ENCODE measurements at places on chromosomes 3 and 15. TPM values are rescaled to one million over a fixed set of nuclear protein-coding genes. Genes with fewer than 3 reads are reported as not detected.

DNA sequence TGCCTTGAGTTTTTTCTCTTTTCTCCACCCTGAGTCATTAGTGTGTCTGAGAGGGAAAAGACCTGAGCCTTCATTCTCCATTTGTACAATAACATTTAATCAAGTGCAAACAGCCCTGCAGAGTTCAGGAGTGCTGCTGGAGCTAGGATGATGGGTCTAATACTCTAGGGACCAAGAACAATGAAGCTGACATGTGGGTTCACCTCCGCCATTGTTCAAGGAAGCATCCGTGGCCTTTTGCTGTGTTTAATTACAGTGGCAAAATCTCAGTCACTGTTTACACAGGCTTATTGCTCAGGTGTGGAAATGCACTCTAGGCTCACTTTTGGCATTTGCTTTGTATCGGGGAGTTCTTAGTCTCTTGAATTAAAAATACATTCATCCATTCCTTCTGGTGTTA, 259.6 kb downstream of the LRTM1 start:
- H3K27ac ChIP-seq: no peak overlapping the region
- H3K36me3 ChIP-seq: no peaks in the 10 kb centered on the region
- H3K4me1 ChIP-seq: no peaks in the 10 kb centered on the region
- H3K27me3 ChIP-seq: no peaks in the 10 kb centered on the region
- DNase-seq: no peak

DNA sequence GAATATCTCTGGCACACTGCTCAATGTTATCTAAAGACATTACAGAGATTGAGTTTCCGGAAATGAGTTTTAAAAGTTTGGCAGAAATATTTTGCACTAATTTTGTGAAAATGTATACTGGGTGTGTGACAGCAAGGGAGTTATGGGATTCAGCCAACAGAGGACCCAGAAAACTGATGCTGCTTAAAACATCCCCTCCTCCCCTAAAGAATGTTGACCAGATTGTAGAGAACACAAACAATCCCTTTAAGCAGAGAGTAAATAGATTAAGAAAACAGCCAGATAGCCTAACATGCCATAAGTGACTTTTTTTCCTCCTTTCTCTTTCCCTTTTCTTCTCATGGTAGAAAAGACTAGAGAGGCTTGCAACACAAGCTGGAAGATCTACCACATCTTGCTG, 928.0 kb upstream of the ALCAM start:
- DNase-seq: no peak
- no peak overlapping the region for H3K27ac ChIP-seq
- no peaks in the 10 kb centered on the region for H3K36me3 ChIP-seq
- H3K4me1 ChIP-seq: no peaks in the 10 kb centered on the region

GRCh38 chr15:58738046-58738707, 11.3 kb downstream of the ADAM10 start:
- H3K4me1 ChIP-seq: peaks cover 16% of the 10 kb centered on the region
- H3K27me3 ChIP-seq: no peaks in the 10 kb centered on the region
- H3K27ac ChIP-seq: no peak overlapping the region
- H3K36me3 ChIP-seq: no peaks in the 10 kb centered on the region

EPHA3 gene
- 2.7 TPM for total RNA-seq

C15orf62 gene
- 0.92 TPM for total RNA-seq

DNA sequence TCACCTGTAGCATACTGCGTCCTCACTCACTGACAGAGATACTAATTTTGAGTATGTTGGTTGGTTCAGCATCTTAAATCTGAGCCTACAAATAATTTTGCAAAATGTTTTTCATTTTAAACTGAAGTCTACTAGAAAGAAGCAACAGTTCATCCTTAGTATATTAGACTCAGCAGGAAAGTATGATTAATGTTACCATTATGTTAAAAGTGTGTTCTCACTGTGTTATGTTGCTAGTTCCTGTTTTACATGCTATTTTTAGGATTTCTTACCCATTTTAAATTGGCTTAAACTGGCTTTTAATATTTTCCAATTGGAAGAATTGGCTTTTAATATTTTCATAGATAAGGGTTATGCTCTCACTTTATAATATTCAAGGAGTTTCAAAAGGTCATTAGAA, 25.7 kb downstream of the ACKR4 start:
- no peak overlapping the region for H3K4me3 ChIP-seq
- no peaks in the 10 kb centered on the region for H3K27me3 ChIP-seq
- DNase-seq: no peak
- no peak overlapping the region for H3K27ac ChIP-seq
- no peaks in the 10 kb centered on the region for H3K4me1 ChIP-seq

DNA sequence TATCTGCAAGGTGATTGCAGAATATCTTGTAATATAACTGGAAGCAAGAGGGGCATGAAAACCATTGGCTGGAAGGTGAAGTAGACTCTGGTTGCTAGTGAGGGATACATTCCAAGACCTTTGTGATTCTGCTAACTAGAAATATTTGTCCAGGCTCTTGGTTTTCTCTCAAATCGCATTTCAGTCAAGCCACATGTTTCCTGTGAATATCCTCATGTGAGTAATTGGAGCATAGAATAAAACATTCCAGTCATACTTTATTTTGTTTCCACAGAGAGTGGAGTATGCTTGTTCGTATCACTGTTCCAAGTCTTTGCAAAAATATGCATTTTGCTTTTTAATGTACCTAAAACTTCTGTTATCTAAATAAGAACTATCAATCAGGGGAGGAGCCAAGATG, 850.0 kb downstream of the EPHA3 start:
- H3K27me3 ChIP-seq: no peaks in the 10 kb centered on the region
- no peak overlapping the region for H3K4me3 ChIP-seq
- no peak overlapping the region for H3K27ac ChIP-seq
- H3K36me3 ChIP-seq: no peaks in the 10 kb centered on the region
- H3K4me1 ChIP-seq: no peaks in the 10 kb centered on the region
- no peak for DNase-seq

BUB1B gene
- 0.08 TPM for total RNA-seq

SNRPN gene
- total RNA-seq: 90.7 TPM

GRCh38 chr15:57924598-57924997, 140.9 kb downstream of the ALDH1A2 start:
- H3K4me1 ChIP-seq: peaks cover 19% of the 10 kb centered on the region
- H3K27me3 ChIP-seq: no peaks in the 10 kb centered on the region
- H3K36me3 ChIP-seq: no peaks in the 10 kb centered on the region

ZPLD1 gene
- 0.08 TPM for total RNA-seq

LMAN1L gene
- total RNA-seq: 0.08 TPM

IL20RB gene
- total RNA-seq: 0.14 TPM

GRCh38 chr3:1883534-1883933, 215.1 kb upstream of the CNTN4 start:
- DNase-seq: no peak
- no peaks in the 10 kb centered on the region for H3K36me3 ChIP-seq
- no peaks in the 10 kb centered on the region for H3K4me1 ChIP-seq
- H3K27ac ChIP-seq: no peak overlapping the region
- no peak overlapping the region for H3K4me3 ChIP-seq

RTP1 gene
- total RNA-seq: not detected

DNA sequence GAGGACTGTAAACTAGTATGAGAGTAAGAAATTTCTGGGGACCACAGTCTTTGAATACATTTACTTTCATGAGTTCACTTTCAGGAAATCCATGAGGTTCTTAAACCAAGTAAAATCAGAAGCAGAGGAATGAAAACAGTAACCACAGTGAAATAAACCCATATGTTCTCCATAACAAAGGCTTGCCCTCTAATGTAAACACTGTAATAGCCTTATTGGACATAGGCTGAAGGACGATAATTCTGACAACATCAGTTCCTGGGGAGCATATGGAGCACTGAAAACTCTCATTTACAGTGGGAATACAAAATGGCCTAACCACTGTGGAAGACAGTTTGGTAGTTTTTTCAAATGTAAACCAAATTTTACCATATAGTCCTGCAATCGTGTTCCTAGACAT, 965.8 kb downstream of the NSUN3 start:
- H3K4me1 ChIP-seq: no peaks in the 10 kb centered on the region
- no peaks in the 10 kb centered on the region for H3K27me3 ChIP-seq
- H3K36me3 ChIP-seq: no peaks in the 10 kb centered on the region

DNA sequence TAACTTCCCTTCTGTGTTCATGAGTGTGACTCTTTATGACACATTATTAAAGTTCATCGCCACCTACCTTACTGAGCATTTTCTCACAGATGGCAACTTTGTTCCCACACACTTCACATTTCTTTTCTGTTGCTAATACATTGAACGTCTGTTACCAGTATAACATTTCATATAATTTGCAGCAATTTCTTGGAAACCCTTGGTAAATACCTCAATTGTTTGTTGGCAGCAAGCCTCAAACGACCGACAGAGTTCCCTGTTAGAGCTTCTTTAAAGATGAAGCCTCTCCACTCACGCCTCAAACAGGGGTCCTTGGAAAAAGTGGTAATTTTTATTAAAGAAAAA, 3.2 kb upstream of the CHSY1 start:
- H3K27ac ChIP-seq: no peak overlapping the region
- no peaks in the 10 kb centered on the region for H3K36me3 ChIP-seq
- no peak for DNase-seq
- peaks cover 21% of the 10 kb centered on the region for H3K4me1 ChIP-seq

CAMK2N2 gene
- not detected for total RNA-seq

DNA sequence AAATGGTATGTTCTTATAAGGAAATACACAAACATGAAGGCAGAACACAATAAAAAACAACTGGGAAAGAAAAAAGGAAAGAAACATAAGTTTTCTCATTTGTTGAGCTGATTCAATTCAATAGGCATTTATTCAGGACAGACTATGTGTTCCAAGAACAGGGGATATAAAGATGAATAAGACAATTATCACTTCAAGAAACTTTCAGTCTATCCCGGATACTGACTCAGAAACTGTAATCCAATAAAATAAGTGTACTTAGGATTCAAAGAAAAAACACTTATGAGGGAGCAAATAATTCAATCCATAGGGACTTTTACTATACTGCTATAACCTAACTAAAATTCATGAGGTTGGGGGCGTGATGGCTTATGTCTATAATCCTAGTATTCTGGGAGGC, 3.5 kb upstream of the POPDC2 start:
- no peaks in the 10 kb centered on the region for H3K27me3 ChIP-seq
- no peaks in the 10 kb centered on the region for H3K4me1 ChIP-seq
- no peak overlapping the region for H3K4me3 ChIP-seq
- peaks cover 3% of the 10 kb centered on the region for H3K36me3 ChIP-seq
- no peak for DNase-seq
- H3K27ac ChIP-seq: no peak overlapping the region

GRCh38 chr3:15276028-15276724, 56.2 kb downstream of the SH3BP5 start:
- H3K4me3 ChIP-seq: no peak overlapping the region
- no peaks in the 10 kb centered on the region for H3K4me1 ChIP-seq
- H3K27me3 ChIP-seq: no peaks in the 10 kb centered on the region
- no peak overlapping the region for H3K27ac ChIP-seq
- DNase-seq: no peak

DNA sequence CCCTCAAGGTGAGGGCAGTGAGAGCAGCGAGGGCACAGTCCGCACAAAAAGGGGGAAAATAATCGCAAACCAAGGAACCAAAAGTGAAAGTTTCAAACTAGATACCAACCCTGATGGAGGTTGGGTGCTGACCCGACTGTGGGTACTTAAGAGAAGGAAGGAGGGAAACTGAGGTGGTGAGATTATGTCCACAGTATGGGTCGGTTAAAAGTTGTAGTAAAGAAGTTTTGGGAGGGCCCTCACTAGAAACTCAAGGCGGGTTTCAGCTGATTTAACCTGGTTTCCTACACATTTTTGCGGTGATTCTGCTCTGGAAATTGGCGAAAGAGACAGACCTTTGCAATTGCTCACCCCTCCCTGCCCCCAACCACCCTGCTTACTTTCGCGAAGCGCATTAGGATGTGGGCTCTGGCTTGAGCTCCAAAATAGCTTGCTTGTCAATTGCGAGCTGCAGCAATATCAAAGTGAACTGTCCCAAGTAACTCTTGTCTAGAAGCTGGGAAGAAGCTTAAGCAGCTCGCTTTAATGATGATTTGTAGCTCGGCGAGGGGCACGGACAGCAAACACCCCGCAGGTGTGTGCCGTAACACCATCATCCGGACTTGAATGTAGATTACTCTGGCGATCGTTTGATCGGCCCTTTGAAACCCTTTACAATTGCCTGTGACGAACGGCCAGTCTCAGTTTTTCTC, 15.8 kb downstream of the SOX2 start:
- peaks cover 17% of the 10 kb centered on the region for H3K27me3 ChIP-seq
- peak overlapping the region; percentile 57 for H3K4me3 ChIP-seq
- H3K27ac ChIP-seq: no peak overlapping the region
- DNase-seq: no peak
- peaks cover 20% of the 10 kb centered on the region for H3K4me1 ChIP-seq

DNA sequence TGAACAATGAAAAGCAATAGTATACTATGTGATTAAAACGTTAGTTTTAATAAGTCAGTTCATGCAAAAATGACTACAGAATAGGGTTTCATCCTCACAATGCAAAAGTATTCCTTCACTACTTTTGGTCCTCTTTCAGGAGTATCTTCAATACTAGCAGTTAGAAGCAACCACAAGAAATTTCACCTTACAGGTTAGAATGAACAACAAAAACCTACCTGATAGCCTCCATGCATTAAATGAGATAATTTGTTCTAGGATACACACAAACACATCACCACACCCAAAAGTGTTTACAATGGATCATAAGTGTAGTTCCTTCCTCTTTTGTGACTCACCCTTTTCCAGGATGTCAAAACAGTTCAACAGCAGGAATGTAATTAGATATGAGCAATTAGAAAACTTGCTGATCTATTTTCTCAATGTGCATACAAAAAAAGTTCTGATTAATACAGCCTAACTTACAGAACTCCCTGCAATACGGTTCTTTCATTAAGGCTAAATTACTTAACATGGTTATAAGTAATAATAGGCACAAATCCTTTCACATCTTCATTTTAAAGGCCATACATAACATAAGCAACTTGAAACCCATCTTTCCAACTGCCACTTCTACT, 21.6 kb downstream of the UACA start:
- DNase-seq: no peak
- H3K36me3 ChIP-seq: no peaks in the 10 kb centered on the region
- no peaks in the 10 kb centered on the region for H3K27me3 ChIP-seq
- peaks cover 27% of the 10 kb centered on the region for H3K4me1 ChIP-seq
- H3K4me3 ChIP-seq: no peak overlapping the region

GRCh38 chr15:56613811-56614210, 119.5 kb downstream of the ZNF280D start:
- DNase-seq: no peak
- H3K4me1 ChIP-seq: no peaks in the 10 kb centered on the region
- H3K36me3 ChIP-seq: no peaks in the 10 kb centered on the region
- no peaks in the 10 kb centered on the region for H3K27me3 ChIP-seq
- no peak overlapping the region for H3K4me3 ChIP-seq

TIMP4 gene
- 0.70 TPM for total RNA-seq

HAPLN3 gene
- 0.33 TPM for total RNA-seq

ARHGEF26 gene
- total RNA-seq: 27.9 TPM

- no peaks in the 10 kb centered on the region for H3K27me3 ChIP-seq
- H3K27ac ChIP-seq: no peak overlapping the region
- no peak for DNase-seq
- no peaks in the 10 kb centered on the region for H3K4me1 ChIP-seq
These were observed 50.8 kb upstream of the PSMD6 start for GRCh38 chr3:64074060-64074459.

- peak overlapping the region; percentile 68 for H3K4me3 ChIP-seq
- no peaks in the 10 kb centered on the region for H3K36me3 ChIP-seq
- no peaks in the 10 kb centered on the region for H3K27me3 ChIP-seq
These were observed 1.8 kb downstream of the ONECUT1 start for GRCh38 chr15:52788099-52788986.

GRCh38 chr15:91070872-91071271, 29.2 kb upstream of the SV2B start:
- no peak overlapping the region for H3K27ac ChIP-seq
- H3K27me3 ChIP-seq: no peaks in the 10 kb centered on the region
- H3K36me3 ChIP-seq: no peaks in the 10 kb centered on the region

GRCh38 chr15:79479616-79480015, 47.5 kb downstream of the MINAR1 start:
- no peaks in the 10 kb centered on the region for H3K27me3 ChIP-seq
- no peaks in the 10 kb centered on the region for H3K4me1 ChIP-seq
- H3K27ac ChIP-seq: no peak overlapping the region
- no peaks in the 10 kb centered on the region for H3K36me3 ChIP-seq
- no peak overlapping the region for H3K4me3 ChIP-seq
